ENCODE measurements at places on chromosomes 6 and 20.

- no peak for DNase-seq
Measured at GRCh38 chr6:166346965-166347364, 4.6 kb upstream of the SFT2D1 start.

DNA sequence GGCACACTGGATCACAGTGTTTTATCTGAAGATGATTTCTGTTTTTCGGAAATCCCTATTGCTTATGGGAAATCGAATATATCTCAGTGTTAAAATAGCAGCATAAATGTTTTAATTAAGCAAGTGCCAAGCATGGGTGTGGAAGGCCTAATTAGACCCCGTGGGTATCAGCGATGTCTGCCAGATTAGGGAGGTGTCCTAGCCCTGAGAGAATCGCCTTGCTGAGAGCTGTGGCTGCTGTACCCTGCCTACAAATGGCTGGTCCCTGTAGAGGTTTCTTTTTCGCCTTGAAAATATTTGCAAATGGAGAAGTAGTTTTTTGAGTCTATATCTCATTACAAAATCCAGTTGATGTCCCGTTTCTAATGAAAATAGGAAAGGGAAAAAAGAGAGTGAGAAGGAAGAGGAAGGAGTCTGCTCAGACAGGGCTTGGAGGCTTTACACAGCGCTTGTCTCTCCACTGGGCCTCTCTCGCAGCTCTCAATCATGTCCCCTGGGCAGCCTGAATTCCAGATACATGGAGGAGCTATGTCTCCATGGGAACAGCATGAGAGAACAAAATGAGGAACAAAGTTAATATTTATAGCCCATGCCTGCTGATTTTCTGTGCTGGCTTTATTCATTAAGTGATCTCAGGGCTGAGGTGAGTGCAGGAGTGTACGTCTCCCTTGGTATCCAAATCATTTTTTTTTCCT lies 35.2 kb upstream of the BCLAF1 start:
- DNase-seq: no peak

- DNase-seq: peak; percentile 13
Measured at GRCh38 chr20:2871661-2872458, 1.4 kb upstream of the PTPRA start.

DNA sequence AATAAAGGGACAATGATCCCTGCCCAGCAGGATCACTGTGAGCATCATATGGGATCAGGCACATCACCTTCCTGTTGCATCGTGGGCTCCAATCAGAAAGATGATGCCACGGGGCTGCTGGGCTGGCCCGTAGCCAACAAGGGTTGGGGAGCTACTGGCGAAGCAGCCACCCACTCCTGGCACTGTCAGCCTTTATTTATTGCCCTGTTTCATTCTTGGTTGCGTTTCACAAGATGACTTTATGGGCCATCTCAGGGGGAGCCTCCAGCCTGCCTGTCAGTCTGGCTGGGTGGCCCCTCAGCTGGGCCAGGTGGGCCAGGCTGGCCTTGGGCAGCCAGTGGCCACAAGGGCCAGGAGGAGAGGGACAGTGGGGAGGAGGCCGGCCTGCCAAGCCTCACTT lies 17.3 kb downstream of the VSTM2L start:
- DNase-seq: no peak

GRCh38 chr20:57964011-57964862 lies 254.4 kb upstream of the PMEPA1 start:
- no peak for DNase-seq

GRCh38 chr6:72781624-72782023 lies 159.8 kb downstream of the KCNQ5 start:
- no peak for DNase-seq
